Activated gamma-delta T cell treated with anti-CD3 and anti-CD28 coated beads, Interleukin-2, amount 50 U/mL, for 16 hours (primary cell): ENCODE measurements at places on chromosomes 2 and 18.
A peak's percentile ranks its signal among the peaks of the same experiment; 100 is the strongest.

DNA sequence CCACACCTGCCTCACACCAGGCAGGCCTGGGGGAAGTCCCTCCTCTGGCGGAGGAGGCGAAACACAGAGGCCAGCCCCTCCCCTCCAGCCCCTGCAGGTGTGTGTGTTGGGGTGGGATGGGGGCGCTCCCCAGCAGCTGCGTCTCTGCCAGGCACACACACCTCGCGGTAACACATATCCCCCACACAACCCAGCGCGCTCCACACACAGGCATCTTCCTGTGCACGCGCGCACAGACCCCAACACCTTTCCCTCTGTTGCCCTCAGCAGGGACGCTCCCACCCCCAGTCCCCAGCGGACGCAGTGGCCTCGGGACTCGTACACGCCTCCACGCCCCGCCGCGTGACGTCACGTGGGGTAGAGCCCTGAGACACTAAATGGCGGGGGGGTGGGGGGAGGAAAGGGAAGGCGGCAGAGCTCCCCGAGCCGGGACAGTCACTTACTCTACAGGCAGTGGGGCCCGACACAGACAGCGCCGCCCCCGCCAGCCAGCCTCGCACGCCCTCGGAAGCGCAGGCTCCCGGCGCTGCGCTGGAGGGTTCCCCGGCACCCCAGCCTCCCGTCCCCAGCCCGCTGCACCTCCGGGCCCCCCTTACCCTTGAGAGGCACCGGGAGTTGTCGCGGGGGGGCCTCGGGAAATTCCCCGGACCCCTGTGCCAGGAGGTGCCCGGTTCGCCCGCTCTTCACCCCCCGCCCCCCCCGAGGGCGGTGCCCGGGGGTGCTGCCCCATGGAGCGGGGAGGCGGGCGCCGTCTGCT is at the start of gene WNT10A:
Gene WNT10A (plus strand): TSS at position 751 of the 757 bp plus-strand sequence. CDS start 144 bp downstream, outside the sequence.
- DNase-seq: peak; percentile 62

DNA sequence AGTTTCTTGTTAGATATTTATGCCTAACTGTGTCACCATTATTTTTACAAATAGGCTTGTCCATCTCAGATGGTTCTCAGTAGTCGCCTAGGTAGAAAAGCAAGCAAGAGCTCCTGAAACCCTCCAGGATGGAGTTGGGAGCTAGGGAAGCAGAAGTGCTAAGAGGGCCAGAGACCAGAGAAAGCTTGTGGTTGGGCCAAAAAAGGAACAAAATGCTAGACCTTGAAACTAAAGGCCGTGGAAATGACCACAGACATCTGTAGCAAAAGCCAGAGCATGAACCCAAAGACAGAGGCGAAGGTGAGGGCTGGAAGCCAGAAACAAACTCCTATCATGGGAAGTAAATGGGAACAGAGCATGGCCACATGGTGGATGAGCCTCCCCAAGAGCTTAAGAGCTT is 29.9 kb upstream of the RMDN2 start:
- DNase-seq: no peak

DNA sequence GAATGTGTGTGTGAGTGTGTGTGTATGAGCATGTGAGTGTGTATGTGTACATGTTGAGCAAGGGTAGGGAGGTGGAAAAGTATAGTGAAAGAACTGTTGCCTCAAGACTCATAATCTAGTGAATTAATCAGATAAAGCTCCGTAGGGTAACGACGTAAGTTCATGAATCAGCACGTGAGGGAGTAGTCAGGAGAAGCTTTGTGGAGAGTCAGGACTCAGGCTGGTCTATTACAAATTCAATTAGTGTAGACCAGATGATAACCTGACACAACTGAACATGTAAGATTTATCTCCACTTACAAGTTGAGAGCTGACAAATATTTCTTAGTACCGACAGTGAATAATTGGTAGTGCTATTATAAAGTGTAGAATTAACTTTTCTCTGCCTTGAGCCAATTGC is 194.5 kb downstream of the RAD51AP2 start:
- no peak for DNase-seq

GRCh38 chr18:7488571-7488970 is 78.5 kb upstream of the PTPRM start:
- no peak for DNase-seq

- DNase-seq: no peak
Measured at GRCh38 chr2:184890311-184890710, 292.0 kb downstream of the ZNF804A start.

- no peak for DNase-seq
Measured at GRCh38 chr2:156181208-156181607, 151.3 kb downstream of the NR4A2 start.

- no peak for DNase-seq
Measured at GRCh38 chr18:911486-911885, 6.8 kb downstream of the ADCYAP1 start.
